ENCODE measurements at places on chromosomes 16 and 17. TPM values are rescaled to one million over a fixed set of nuclear protein-coding genes. Genes with fewer than 3 reads are reported as not detected.

DNA sequence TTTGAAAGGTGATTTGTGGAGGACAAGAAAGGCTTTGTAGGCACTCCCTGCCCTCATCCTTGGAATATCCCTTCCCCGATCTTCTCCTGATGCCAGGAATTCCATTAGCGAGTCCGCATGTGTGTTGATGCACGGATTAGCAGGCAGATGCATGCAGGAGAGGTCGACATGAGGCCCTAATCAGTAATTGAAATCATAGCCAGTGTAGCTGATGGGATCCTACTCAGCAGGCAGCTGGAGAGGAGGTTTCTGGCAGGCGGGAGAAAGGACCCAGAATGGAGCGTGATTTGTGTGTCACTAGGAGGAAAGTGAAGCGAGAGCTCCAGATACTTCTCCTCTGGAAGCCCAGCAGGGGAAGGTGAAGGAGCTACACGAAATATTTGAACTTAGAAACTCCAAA lies 196.3 kb upstream of the CDH11 start:
- DNase-seq = no peak

- DNase-seq = no peak
These were observed 13.0 kb downstream of the C16orf87 start for GRCh38 chr16:46817961-46818360.

GRCh38 chr17:29024316-29024952 lies 18.5 kb upstream of the PIPOX start:
- DNase-seq = no peak

DNA sequence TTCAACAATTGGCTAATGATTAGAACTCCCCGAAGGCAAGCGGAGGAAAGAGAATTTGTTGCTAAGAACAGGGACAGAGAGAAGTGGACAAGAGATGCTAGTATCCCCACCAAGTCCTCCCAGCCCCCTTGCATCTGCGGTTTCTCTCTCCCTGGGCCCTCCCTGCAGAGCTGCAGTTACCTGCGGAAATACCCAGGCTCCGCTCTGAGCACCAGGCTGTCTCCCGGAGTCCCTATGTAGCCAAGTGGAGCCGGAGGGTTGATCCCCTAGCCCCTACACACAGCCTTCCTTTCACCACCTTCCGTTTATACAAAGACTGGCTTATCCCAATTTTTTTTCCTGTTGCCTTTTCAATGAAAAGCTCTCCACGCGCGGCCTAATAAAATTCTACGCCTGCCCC lies 834.4 kb downstream of the KCNJ2 start:
- DNase-seq = no peak

DNA sequence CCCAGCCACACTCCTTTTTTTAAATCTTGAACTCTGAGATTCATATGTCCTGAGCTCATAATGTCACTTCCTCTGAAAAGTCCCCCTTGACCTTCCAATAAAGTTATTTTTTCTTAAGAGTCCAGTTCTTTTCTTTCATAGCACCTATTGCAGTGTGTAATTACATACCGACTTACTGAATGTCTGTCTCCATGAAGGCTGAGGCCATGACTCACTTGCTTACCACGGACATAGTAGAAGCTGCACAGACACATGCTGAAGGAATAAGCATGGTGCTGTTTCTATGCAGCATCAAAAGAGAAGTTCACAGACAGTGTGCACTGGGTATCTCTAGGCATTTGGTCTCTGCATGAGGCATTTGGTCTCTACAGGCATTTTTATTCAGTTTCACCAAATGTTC lies 77.2 kb downstream of the C17orf67 start:
- no peak for DNase-seq

DNA sequence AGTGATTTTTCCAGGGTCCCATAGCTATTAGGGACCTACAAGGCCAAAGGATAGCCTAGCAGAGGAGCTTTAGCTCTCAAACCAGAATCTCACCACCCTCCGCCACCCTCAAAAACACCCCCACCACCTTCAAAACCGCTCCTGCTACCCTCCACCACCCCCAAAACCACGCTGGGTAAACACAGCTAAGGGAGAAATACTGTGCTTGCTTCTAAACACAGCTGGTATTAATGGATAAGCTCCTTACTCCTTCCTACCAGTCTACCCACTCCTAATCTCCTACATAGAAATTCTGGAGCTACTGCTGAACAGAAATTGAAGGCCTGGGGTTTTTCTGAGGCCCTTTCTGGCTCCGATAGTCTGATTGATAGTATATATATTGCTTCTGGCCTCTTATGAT lies 2.2 kb upstream of the LPCAT2 start:
- no peak for DNase-seq

- DNase-seq = no peak
These were observed 2.0 kb downstream of the PCYT2 start for GRCh38 chr17:81909231-81909630.

DNA sequence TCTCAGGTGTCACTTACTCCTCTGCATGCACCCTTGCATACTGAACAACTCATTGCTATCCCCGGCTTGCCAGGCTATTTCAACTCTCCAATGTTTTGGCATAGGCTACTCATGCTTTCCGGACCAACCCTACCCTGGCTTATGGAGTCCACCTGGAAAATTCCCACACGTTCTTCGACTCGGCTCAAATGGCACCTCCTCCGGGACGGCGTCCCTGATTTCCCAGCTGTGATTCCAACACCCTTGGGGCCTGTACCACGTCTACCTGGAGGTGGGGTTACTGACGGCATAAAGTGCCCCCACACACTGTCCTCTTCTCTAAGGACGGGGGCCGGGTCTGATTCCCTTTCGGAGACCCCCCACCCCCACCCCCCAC lies 498 bp downstream of the SMYD4 start:
- DNase-seq = no peak

The FOXF1 gene
- total RNA-seq = not detected

The HLF gene
- total RNA-seq = 20.2 TPM

The RNF43 gene
- total RNA-seq = 0.57 TPM

The FNDC8 gene
- not detected for total RNA-seq

The PRAC2 gene
- not detected for total RNA-seq
